ENCODE measurements at places on chromosomes 12 and 14.

DNA sequence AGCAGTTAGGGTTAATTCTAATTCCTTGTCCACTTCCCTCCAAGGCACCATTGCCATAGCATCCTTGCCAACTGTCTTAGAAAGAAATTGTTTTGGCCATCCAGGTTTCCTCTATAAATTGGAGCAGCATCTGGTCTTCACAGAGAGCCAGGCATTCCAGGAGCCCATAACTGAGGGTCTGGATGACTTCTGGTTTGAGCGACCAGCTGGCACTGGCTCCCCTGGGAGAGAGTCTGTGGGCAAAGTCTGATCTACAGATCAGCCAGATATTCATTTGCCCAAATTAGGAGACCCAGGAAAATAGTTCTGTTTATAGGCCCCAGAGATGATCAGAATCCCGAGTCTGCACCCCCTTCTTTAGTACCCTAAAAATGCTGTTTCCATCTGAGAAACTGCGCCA, 16.0 kb downstream of the VSX2 start:
- no peak for DNase-seq

DNA sequence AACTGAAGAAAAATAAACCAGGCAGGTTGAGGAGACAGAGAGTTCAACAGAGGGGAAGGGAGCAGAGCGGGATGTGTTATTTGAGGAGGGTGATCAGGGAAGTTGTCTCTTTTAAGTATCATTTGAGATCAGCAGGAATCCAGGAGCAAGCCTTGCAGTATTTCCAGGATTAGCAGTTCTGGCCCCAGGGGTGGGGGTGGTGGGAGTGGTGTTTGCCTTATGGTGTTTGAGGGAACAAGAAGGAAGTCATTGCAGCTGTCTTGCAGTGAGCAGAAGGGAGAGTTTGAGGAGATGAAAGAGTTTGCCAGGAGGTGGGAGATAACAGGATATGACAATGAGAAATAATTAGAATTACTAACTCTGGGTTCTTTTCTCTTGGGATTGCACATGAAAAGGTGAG, 418.6 kb downstream of the NELL2 start:
- no peak for DNase-seq

DNA sequence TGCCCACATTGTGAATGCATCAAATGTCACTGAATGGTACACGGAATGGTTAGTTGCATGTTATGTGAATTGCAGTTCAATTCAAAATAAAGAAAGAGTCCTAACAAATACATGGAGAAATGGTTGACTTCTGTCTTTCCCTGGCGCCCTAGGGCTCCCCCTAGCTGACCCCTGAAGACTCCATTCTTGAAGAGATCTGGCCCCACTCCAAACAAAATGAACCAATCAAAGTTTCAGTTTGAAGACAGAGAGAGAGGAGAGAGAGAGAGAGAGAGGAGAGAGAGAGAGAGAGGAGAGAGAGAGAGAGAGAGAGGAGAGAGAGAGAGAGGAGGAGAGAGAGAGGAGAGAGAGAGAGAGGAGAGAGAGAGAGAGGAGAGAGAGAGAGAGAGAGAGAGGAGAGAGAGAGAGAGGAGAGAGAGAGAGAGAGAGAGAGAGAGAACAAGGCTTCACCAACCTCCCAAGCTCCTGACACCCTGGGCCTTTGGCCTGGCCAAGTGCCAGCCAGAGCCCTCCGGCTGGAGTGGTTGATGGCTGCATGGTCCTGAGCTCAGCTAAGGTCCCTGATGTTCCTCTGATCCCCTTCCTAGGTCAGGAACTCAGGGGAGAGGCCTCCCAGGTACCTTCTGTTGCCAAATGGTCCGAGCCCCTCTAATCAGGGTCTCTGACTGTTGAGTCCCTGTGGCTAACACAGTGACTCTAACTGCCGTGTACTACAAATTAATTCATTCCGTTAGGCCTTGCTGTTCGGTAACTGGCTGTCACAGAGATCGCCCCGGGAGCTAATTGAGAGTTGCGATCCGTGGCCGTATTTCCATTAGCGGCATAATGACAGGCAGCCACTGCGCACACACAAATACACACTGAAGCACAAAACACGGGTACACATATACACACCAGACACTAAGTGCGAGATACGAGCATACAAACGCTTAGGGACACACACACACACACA, 188.8 kb downstream of the ESRRB start:
- no peak for DNase-seq

- DNase-seq = no peak
These were observed 423.4 kb downstream of the ZFP36L1 start for GRCh38 chr14:68369281-68370056.

DNA sequence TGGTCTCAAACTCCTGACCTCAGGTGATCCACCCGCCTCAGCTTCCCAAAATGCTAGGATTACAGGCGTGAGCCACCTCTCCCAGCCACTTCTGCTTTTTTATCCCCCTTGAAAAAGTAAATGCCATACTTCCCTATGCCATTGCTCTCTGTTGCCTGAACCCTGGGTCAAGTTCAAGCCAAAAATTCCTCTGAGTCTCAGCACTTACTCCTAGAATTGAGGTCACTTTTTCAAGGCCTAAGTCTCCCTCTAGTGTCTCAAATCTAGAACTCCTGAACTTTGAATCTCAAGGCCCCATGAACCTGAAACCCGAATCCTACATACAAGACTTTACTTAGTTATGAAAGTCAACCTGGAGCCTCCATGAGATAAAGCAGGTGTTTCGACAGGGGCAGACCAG, 1.4 kb upstream of the APOBEC1 start:
- DNase-seq = no peak

DNA sequence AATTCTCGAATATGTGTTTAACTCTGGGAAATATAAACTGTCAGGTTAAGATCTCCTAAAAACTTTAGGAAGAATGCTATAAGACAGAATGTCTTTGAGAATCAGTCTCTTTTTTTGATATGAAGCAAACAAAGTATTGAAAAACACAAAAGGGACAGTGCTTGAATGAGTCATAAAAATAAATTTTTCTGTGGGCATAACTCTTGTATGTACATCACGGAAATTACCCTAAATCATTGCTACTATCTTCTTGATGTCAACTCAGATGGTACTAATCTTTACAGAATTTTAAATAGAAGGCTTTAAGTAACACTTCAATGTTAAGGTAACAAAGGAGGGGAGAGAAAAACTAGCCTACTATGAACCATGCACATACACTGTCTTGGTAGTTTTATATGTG, 244.0 kb upstream of the AMIGO2 start:
- DNase-seq = no peak

All from colonic mucosa (tissue), 4 donors.